ENCODE measurements at places on chromosomes 6 and 20.

- no peak for DNase-seq
Measured at GRCh38 chr20:59004493-59004762, 2.6 kb downstream of the CTSZ start.

DNA sequence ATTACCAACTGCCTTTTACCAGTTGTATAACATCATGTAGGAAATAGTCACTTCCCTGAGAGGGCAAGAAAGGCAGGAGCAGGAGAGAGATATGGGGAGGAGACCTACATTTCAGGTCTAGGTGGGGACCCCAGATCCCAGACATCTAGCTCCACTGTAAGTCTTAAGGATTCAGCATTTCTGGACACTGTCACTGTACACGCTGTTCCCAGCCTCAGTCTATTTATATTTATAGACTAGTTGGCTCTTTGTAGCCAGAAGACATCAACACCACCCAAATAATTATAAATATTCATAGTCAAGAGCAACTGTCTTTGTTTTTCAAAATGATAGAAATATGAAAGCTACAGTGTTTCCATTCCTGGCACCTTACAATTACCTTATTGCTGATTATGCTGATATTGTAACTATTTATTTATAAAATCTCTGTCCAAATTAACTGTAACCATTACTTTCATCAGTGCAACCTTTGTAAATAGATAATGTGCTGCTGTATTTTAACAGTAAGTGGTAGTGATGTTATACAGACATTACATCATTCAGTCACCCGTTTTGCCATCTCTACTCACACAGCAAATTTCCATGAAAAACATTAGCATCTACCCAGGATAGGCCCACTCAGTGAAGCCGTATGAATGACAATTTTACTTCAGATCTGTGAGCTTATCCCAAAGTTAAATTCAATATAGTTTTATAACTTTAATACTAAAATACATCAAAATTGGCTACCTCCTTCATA is 162.8 kb downstream of the PTPRK start:
- no peak for DNase-seq

GRCh38 chr6:70264306-70264705 is 38.6 kb downstream of the COL9A1 start:
- no peak for DNase-seq

DNA sequence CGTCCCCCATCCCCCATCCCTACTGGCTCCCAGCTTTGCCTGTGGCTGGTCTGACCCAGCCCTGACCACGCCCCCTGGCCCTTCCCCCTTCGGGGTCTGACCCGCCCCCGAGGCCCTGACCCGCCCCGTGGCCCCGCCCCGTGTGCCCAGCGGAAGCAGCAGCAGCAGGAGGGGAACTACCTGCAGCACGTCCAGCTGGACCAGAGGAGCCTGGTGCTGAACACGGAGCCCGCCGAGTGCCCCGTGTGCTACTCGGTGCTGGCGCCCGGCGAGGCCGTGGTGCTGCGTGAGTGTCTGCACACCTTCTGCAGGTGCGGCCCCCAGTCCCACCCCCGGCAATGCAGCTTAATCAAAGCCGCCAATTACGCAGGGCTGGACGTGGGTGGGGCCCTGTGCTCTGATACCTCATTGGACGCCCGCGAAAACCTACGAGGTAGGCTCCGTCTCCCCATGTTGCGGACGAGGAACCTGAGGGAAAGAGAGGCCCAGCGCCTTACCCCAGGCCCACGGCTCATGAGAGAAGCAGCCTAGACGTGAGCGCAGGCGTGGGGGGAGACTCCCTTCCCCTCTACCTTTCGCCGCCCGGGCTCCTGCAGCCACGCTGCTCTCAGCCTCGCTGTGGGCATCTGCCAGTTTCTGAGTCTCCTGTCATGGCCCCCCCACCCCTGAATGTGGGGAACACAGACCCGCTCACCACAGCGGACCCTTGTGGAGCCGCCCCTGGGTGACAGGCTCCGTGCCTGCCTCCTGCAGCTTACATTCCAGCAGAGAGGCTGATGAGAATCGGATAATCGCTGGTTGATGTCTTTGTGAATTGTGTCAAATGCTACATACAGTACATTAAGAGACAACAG is 12.8 kb downstream of the RBCK1 start:
- no peak for DNase-seq

DNA sequence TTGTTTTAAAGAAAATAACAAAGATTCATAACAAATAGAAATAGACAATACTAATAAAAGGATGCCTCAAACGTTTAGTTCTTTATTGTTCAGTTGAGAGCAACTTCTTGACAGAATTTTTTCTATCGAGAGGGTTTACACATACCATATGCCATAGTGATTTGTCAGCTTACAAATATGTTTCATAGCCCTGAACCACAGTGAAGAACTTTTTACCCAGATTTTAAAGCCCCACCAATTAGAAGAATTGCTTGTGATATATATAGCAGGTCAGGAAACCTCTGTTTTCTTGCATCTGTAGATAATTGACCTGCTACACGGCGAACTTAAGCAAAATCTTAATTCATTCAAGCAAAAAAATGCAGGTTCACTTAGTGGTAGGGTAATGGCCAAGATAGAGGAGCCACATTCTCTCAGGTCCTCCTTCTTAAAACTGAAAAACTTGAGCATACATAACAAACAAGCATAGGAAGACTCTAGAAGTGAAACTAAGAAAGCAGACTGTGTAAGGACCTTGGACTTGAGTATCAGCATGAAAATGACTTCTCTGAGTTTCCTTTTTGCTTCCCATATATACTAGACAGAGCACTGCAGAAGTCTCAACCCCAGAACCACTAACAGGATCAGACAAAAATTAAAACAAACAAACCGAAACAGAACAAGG is 39.5 kb downstream of the CRISP1 start:
- no peak for DNase-seq

- DNase-seq: no peak
Measured at GRCh38 chr6:161245363-161245762, 28.5 kb downstream of the AGPAT4 start.

- no peak for DNase-seq
Measured at GRCh38 chr6:22512686-22513427, 56.5 kb upstream of the HDGFL1 start.

GRCh38 chr6:13486679-13487121 is 700 bp downstream of the GFOD1 start:
- peak; percentile 62 for DNase-seq

GRCh38 chr20:37687478-37687805 is 6.4 kb upstream of the CTNNBL1 start:
- DNase-seq: no peak

- DNase-seq: no peak
Measured at GRCh38 chr20:44651684-44652423, at the start of gene ADA. Gene ADA (minus strand): TSS chr20:44651699. CDS start chr20:44651607, 92 bp downstream.

GRCh38 chr20:20227013-20227571 is 140.8 kb upstream of the INSM1 start:
- DNase-seq: no peak

- peak; percentile 40 for DNase-seq
Measured at GRCh38 chr20:32282461-32282860, 5.0 kb downstream of the KIF3B start.

GRCh38 chr20:44637522-44638372 is 13.8 kb downstream of the ADA start:
- DNase-seq: no peak

DNA sequence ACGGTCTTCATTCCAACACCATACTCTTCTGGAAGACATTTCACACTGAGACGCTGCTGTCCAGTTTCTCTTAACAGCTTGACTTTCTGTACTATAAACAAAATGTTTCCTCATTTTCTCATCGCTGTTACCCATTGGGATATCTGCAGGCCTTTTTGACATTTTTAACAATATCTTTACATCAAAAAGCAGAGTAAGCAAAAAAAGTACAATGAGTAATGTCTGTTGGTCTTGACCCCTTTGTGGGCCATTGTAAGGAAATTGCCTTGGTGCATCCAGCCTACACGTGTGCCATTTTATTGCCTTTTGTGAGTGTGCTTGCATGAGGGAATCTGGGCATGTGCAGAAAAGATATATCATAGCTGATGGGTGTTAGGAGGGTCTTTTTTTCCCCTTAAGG is 129.1 kb upstream of the MANEA start:
- DNase-seq: no peak

GRCh38 chr6:37347670-37348111 is 6.1 kb upstream of the RNF8 start:
- DNase-seq: no peak

DNA sequence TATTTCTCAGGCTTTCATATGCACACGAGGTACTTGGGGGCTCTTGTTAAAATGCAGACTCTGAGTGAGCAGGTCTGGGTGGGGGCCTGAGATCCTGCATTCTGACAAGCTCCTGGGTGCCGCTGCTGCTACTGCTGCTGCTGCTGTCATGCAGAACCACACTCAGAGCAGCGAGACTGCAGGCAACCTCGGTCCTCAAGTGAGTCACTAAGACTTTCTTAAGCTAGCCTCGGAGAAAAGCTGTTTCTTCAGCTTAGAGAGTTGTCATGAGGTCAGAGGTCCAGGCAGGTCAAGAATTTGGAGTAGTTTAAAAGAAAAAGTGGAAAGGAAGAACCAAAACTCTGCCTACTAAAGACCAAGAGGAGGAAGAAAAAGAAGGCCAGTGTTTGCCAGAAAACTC is 92.9 kb downstream of the SPTLC3 start:
- DNase-seq: no peak

- DNase-seq: no peak
Measured at GRCh38 chr6:6246544-6246943, 73.9 kb downstream of the F13A1 start.

GRCh38 chr6:41713650-41714291 is 21.6 kb downstream of the TFEB start:
- no peak for DNase-seq

GRCh38 chr6:5541751-5542432 is 280.6 kb downstream of the FARS2 start:
- DNase-seq: no peak

Measured in anterior cingulate cortex (tissue), 58 donors.